ENCODE measurements at places on chromosomes 1 and 21.

DNA sequence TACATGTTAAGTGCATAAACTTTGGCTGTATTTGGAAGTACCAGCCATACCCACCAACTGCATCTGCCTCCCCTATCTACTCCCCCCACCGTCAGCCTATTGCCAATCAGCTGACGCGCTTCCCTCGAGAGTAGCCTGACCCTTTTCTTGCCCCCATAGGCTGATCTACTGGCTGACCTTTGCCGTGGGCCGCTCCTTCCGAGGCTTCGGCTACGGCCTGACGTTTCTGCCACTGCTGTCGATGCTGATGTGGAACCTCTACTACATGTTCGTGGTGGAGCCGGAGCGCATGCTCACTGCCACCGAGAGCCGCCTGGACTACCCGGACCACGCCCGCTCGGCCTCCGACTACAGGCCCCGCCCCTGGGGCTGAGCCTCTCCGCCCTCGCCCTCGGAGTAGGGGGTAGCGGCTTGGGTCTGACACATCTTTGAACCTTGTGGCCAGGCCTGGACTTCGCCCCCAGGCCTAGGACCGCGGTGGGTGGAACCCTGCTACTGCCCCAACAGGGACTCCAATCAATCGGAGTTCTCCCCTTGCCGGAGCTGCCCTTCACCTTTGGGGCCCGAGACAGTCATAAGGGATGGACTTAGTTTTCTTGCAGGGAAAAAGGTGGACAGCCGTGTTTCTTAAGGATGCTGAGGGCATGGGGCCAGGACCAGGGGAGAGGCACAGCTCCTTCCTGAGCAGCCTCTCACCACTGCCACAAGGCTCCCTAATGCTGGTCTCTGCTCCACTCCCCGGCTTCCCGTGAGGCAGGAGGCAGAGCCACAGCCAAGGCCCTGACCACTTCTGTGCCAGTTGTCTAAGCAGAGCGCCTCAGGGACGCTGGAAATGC lies 4.0 kb downstream of the GLMP start:
- DNase-seq = peak; percentile 81
- peak overlapping the region; percentile 76 for H3K4me3 ChIP-seq
- no peaks in the 10 kb centered on the region for H3K27me3 ChIP-seq

DNA sequence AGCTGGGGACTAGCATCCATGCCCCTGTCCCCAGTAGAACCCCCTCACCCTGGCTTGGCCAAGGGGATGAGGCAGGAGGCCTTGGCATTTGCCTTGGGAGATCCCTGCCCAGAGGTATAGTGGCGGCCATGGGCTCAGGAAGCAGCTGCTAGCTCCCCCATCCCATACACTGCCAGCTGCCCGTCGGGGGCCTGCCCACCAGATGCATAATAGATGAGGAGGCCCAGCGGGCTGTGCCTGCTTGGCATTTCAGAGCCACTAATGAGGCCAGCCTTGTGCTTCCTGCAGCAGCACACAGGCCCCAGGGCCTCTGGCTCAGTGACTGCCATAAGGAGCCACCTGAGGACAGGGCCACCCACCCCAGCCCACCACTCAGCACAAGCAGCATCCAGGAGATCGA lies 23.6 kb downstream of the RAP1GAP start:
- no peak overlapping the region for H3K4me3 ChIP-seq
- H3K27me3 ChIP-seq = peaks cover 18% of the 10 kb centered on the region
- H3K4me1 ChIP-seq = no peaks in the 10 kb centered on the region
- no peak overlapping the region for H3K27ac ChIP-seq

- H3K27ac ChIP-seq = no peak overlapping the region
- no peaks in the 10 kb centered on the region for H3K27me3 ChIP-seq
- H3K36me3 ChIP-seq = peaks cover 15% of the 10 kb centered on the region
- H3K4me1 ChIP-seq = no peaks in the 10 kb centered on the region
- DNase-seq = no peak
- no peak overlapping the region for H3K4me3 ChIP-seq
Observed at GRCh38 chr1:70156529-70157120, 48.8 kb downstream of the LRRC40 start.

DNA sequence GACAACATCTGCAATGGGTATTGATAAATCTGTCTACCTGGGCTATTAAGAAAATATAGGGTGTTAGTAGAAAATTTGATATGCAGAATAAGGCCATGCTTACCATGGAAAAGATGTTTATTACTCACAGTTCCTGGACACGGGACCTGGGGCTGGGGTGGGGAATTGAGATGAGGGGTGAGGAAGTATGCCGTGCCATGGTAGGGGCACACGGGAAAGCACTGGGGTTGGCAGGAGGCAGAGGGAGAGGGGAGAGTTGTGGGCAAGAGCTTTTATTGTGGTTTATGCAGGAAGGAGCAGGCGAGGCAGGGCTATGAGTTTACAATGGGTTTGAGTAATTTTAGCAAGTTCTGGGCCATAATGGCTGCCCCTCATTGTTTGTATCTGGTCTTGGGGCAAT lies 493.8 kb downstream of the SIPA1L2 start:
- no peaks in the 10 kb centered on the region for H3K4me1 ChIP-seq
- H3K4me3 ChIP-seq = no peak overlapping the region
- no peak overlapping the region for H3K27ac ChIP-seq
- no peaks in the 10 kb centered on the region for H3K27me3 ChIP-seq

DNA sequence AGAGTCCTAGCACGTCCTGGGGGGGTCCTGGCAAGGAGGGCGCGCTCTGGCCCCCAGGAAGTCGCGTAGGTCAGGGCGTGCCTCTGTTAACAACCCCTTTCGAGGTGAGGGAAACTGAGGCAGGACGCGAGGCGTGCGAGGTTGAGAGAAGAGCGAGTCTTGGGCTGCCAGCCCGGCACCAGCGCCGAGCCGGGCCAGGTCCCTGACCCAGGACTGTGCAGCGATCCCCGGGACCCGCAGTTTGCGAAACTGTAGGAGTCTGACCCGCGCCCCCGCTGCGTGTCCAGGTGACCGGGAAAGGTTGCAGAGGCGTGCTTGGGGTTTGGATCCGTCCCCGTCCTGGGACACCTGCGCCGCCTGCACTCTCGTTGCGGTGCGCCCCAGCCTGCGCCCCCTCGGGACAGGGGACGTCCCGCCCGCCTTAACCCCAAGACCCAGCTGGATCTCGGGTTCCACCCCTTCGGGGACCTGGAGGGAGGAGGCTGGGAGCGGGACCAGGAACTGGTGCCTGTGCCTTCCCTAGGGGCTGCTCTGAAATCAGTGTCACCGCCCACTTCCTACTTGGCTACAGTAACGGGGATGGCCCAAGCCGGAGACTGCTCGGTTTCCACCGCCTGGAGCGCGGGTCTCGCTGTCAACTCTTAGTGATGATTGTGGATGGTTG lies 493 bp downstream of the DISC1 start:
- H3K27ac ChIP-seq = no peak overlapping the region
- peaks cover 25% of the 10 kb centered on the region for H3K27me3 ChIP-seq
- peak; percentile 23 for DNase-seq
- no peaks in the 10 kb centered on the region for H3K36me3 ChIP-seq
- peaks cover 6% of the 10 kb centered on the region for H3K4me1 ChIP-seq
- peak overlapping the region; percentile 81 for H3K4me3 ChIP-seq

- H3K4me1 ChIP-seq = no peaks in the 10 kb centered on the region
- no peak for DNase-seq
- H3K27me3 ChIP-seq = peaks cover 71% of the 10 kb centered on the region
- no peak overlapping the region for H3K27ac ChIP-seq
Observed at GRCh38 chr1:216830424-216831210, 107.4 kb upstream of the ESRRG start.

DNA sequence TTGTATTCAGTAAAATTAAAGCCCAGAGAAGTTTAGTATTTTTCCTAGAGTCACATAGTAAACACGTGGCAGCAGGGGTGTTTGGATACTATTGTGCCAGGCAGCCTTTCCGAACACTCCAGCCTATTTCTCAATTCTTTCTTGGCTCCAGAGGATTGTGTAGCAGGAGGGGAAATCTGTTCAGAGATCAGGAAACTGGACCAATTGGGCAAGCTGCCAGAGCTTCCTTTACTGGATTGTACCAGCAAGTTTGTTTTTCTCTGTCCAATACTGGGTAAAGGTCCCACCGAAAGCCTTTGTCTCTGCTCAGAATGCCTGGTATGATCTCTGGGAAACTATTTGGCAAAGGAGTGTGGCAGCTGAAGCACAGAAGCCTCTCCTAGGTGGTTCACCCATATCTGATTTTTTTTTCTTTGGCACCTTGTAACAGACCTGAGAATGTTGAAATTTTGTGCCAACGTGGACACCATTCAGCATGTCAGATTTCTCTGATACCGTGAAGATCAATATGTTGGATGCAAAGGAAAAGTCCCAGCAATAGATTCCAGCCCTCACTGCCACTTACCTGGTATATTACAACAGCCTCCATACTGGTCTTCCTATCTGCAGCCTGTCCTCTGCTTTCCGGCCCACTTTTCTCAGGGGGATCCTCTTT lies 126.2 kb downstream of the FGGY start:
- peaks cover 8% of the 10 kb centered on the region for H3K4me1 ChIP-seq
- no peak for DNase-seq
- no peak overlapping the region for H3K4me3 ChIP-seq
- no peak overlapping the region for H3K27ac ChIP-seq
- H3K36me3 ChIP-seq = no peaks in the 10 kb centered on the region
- H3K27me3 ChIP-seq = no peaks in the 10 kb centered on the region

DNA sequence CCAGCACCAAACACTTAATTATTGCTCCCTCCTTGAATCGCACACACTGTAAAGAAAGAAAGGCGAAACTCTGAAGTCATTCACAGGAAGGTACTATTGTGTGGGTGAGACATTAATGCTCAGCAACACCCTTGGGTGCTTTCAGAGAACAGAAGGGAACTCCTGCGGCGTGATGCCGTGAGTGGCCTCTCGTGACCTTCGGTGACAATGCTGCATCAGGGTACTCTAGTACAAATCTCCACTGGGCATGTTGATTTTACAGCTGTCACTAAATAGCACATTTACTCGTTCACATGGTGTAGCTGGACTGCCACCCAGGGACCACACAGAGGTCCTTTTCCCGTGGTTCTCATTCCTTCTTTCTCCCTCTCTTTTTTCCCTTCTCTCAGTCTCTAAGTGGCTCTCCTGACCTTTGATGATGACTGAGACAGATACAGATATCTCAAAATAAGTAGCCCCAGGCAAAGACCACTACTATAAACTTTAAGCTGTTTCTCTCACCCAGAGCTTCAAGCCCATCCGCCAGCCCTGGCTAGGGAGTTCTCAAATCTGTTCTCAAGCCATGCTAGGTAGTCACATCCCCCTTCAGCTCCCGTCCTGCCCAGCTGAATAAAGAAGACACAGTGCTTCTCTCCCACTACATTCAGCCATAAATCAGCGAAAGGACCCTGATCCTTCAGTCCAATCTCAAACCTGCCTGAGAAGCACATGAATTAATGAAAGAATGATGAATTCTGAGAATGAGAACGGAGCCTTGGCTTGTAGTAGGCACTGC lies 223.4 kb upstream of the FMN2 start:
- DNase-seq = no peak
- no peaks in the 10 kb centered on the region for H3K4me1 ChIP-seq
- peak overlapping the region; percentile 65 for H3K27ac ChIP-seq
- no peak overlapping the region for H3K4me3 ChIP-seq
